ENCODE measurements at places on chromosomes 1 and 21.

DNA sequence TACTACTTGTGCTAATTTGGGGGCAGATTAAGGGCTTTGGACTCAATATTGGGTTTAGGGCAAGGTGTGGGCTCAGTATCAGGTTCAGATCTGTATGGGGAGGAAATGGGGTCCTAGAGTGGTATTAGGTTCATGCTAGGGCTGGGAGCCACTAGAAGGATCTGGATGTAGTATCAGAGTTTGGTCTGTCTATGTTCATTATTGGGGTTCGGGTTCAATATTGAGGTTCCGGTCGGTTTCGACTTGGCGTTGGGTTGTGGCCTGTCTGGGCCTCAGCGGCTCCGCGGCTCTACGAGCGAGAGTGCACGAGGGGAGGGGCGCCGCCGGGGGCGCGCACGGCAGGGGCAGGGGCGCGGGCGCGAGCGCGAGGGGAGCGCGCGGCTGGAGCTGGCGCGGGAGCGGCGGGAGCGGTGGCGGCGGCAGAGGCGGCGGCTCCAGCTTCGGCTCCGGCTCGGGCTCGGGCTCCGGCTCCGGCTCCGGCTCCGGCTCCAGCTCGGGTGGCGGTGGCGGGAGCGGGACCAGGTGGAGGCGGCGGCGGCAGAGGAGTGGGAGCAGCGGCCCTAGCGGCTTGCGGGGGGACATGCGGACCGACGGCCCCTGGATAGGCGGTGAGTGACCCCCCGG is at the start of gene PTPRF:
Gene PTPRF (plus strand): TSS at position 401 of the 624 bp plus-strand sequence. CDS start 14,193 bp downstream, outside the sequence.
- peak; percentile 66 for DNase-seq

- DNase-seq = no peak
Measured at GRCh38 chr1:5891736-5892135, 100.5 kb downstream of the NPHP4 start.

DNA sequence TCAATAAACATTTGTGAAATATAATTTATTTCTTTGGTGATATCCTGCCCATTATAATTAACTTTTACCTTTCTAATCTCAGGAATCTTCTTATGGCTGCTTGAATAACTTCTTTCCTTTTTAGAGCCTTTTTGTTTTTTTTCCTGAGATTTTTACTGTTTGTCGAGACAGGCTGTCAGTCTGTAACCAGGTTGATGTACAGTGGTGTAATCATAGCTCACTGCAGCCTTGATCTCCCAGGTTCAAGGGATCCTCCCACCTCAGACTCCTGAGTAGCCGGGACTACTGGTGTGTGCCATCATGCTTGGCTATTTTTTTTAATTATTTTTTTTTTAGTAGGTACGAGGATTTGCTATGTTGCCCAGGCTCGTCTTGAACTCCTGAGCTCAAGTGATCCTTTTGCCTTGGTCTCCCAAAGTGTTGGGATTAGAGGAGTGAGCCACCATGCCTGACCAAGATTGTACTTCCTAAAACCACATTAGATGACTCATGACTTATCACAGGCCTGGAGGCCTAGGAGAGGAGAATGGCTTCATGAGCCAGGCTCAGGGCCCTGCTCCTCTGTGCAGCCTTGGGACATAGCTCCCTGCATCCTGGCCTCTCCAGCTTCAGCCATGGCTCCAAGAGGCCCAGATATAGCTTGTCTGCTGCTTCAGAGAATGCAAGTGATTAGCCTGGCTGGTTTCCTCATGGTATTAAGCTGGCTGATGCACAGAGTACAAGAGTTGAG is 48.6 kb downstream of the CTH start:
- peak; percentile 48 for DNase-seq

DNA sequence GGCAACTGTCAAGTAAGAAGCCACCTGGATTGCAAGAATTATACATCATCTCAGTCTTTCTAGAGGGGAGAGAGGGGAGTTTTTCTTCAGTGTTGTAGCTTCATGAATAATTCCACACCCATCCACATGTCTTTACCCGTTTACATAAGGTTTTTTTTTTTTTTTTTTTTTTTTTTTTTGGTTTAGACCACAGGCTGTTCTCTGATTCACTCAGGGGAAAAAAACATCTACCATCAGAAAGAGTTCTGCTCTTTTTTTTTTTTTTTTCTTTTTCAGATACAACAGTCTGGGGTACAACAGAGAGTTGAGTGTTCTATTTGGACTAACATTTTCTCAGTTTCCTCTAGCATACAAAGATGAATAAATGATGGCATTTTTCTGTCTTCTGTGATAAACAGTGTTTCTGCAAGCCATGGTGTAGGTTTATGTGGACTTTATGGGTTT is 4.9 kb upstream of the KIF14 start:
- DNase-seq = peak; percentile 34

DNA sequence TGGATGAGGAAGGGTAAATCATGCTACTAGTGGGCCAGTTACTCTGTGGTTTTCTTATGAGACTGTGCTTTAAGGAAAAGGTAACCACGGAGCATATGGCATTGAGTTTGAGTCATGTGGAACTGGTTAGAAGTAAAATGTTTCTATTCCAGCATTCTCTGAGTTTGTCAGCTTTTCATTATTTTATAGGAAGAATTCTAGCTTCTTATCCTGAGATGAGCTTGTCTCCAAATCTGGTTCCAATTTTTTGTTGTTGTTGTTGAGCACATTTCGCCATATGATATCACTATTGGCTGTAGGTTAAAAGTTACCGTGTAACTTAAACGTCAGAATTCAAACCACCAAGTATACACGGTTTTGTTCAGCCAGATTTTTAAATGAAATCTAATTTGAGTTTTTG is 69.9 kb downstream of the ATF6 start:
- peak; percentile 91 for DNase-seq

DNA sequence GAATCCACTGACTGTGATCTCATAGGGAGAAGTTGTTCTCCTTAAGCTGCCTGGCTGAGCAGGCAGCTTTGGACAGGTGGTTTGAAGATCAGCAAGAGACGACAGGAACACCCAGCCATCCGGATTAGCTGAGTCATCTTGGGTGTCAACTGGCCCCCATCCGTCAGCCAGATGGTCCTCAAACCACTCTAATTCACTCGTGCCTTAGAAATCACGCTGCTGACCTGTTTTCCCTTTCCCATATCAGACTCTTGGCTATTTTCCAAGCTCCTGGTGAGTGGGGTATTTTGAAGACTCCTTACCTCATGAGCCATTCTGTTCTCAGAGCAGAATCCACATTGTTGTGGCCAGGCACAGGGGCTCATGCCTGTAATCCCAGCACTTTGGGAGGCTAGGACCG is 149.1 kb upstream of the L1TD1 start:
- DNase-seq = peak; percentile 24

- DNase-seq = no peak
Measured at GRCh38 chr1:57281324-57281723, 142.5 kb downstream of the DAB1 start.

- DNase-seq = peak; percentile 86
Measured at GRCh38 chr1:8712413-8713231, 104.8 kb downstream of the RERE start.

DNA sequence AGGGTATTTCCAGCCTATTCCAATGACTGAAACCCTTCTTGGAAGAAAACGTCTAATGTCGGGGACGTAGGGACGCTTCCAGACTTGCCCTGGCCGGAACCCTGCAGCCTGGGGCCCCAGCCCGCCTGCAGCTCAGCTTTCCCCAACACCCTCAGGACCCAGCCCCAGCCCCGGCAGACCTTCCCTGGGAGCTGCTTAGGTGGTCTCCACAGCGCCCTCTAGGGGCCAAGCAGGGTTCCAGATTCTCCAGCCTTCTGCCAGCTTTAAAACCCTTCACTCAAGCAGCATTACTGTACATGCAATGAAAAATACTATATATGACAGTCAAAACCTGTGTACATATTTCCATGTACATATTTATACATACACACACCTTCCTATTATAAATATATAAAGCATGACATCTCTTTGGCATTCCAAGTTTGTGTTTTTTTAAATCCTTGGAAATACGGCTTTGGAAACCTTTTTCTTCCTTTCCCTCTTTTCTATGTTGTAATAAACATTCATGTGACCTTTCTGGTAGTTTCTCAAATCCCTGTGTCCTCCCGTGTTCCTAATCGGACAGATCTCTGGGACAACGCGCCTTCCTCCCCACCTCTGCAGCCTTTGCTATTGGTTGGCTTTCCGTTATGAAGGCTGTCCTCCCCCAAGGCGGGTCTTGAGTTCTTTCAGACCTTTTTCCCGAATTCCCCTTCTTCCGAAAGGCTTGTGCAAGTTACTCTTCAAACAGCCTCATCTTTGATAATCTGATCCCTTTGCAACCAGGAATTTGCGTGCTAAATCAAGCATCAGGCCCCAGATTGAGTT is 60.3 kb downstream of the STUM start:
- peak; percentile 39 for DNase-seq

- no peak for DNase-seq
Measured at GRCh38 chr1:188364927-188365449, 1536.2 kb downstream of the PLA2G4A start.

DNA sequence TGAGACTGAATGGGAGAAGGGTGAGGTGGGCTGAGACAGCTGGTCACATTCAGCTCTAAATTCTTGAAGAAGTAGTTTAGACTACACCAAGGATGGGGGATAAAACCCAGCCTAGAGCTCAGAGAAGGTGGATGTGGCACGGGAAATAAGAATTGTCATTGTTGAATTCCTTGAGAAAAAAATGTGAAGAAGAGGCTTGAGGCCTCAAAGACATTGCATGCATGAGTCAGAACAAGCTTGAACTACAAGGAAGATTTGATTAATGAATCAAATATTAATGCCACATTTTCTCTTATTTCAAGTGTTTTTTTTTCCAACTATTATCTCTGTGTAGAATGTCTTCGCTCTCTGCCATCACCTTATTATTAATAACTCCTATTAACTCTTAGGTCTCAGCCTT is 58.9 kb downstream of the MAP3K7CL start:
- DNase-seq = peak; percentile 62

- no peak for DNase-seq
Measured at GRCh38 chr1:180579961-180580611, 21.3 kb downstream of the OVAAL start.

DNA sequence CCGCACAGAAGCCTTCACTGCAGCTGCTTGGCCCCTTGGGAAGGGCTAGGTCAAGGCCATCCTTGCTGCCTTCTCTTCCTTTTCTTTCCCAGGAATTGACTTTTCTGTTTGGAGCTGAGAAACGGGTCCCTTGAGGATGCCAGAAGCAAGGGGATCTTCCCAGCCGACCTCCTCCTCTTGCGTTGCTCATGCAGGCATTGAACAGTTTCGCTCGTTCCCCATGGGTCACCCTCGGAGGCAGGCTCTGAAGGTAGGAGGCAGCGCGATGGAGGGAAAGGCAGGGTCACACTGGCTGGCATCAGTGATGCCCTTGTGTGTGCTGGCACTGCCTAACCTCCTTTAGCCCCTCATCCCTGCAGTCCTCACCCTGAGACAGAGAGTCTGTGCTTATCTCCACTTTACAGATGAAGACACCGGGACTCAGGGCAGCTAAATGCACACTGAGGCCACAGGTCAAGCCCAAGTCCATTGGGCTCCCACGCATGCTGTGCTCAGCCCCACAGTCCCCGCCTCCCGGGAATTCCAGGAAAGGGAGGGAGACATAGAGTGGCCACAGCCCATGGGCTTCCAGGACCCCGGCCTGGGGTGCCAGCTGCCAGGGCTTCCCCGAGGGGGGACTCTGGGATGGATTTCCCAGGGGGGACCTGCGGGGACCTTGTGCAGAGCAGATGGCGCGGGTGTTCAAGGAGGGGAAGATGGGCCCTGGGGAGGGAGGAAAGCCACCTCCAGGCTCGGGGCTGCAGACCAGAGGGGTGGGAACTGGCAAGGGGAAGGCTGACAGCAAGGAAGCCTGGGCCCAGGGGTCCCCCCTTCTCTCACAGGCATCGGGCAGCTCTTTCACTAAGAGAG is 90.2 kb downstream of the SPSB1 start:
- DNase-seq = no peak

DNA sequence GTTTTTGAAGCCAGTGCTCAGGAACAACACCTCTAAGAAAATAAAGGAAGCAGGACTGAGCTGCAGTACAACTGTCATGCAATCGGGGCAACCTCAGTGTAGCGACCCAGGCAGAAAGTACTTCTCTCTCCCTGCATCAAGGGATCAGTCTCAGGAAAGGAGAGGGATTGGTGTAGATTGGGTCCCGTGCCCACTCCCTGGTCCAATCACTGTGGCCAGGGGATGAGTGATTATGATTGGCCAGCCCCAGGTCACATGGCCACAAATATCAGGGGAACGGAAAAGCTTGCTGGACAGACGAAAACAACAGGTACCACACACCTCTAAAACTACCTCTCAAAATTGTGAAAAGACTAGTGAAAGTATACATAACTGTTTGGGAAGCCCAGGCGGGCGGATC is 136.2 kb upstream of the F3 start:
- no peak for DNase-seq

DNA sequence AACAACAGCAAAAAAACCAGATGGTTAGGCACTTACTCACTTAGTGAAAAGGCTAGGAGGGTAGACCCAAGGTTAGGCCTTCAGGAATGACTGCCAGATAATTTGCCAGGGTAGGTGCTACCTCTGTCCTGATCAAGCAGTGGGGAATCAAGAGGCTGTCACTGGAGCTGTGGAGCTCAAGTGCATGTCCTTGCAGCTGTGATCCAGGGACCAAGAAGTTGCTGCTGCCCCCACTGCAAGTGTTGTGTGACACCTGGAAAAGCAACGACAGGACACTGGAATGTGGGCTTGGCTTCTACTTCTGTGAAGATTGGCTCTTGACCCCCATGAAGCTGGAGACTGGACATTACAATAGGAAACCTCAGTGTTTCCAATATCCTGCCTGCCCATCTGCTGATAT is 72.1 kb downstream of the PEX14 start:
- no peak for DNase-seq

DNA sequence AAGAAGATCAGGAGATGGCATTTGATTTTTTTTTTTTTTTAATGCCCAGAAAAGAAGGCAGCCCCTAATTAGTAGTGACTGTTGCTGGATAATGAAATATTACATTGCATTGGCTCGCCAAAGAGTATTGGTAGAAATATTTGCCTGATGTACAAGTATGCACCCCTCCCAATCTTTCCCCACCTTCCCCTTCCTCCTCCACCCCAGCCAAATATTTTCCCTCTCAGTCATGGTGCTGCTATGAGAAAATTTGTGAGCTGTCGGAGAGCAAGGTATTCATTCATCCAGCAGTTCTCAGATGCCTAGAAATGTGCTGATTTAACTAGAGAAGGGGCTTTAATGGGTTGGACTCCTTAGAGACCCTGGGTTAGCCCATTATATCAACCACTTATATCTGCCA is 50.5 kb upstream of the IKBKE start:
- DNase-seq = peak; percentile 83

Data from fibroblast of skin of abdomen (primary cell).